ENCODE measurements at places on chromosomes 5 and 9.

DNA sequence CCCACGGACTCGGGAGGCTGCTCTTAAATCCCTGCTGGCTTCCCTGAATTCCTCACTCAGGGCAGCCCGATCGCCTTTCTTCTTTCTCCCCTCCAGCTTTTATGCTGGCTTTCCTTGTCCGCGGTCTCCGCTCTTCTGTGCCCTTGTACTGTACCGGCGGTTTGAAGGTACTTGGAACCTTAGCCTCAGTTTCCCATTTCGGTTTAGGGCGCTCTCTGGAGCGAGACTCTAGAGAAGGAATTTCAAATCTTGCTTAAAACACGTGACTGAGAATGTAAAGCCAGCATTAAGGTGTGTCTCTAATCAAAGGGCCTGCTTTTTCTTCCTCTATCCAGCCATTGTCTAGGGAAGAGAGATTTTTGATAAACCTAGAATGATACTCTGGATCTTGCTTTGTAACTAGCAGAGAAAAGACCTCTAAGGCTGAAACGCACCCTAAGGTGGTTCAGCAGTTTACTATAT lies 650 bp downstream of the GPR107 start:
- no peak for DNase-seq

DNA sequence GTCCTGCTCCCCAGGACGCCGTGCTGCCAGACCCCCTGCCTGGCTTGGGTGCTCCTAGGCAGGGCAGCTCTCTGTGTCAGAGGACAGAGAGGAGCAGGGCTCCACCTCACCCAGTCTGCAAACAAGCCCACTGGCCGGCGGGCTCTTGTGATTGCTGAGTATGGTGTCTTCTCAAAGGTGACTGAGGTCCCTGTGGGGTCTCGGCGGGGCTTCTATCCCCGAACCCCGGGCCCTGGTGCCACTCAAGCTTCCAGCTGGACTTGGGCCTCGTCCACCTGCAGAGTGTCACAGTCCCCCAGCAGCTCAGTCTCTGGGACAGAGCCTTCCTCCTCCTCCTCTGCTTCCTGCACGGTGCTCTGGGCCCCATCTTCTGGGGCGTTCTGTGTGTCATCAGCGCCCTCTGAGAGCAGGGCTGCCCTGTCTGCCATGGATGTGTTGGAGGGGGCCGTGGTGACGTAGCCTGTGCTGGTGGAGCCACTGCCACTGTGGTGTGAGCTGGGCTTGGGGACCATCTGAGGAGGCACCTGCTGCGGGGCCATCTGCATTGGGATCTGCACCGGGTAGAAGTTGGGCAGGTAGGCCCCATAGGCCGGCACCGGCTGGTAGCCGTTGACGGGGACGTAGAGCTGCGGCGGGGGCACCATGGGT lies 226.5 kb downstream of the ROR2 start:
- DNase-seq, result no peak

- DNase-seq, result no peak
These were observed 136.2 kb downstream of the DMXL1 start for GRCh38 chr5:119207105-119207504.

DNA sequence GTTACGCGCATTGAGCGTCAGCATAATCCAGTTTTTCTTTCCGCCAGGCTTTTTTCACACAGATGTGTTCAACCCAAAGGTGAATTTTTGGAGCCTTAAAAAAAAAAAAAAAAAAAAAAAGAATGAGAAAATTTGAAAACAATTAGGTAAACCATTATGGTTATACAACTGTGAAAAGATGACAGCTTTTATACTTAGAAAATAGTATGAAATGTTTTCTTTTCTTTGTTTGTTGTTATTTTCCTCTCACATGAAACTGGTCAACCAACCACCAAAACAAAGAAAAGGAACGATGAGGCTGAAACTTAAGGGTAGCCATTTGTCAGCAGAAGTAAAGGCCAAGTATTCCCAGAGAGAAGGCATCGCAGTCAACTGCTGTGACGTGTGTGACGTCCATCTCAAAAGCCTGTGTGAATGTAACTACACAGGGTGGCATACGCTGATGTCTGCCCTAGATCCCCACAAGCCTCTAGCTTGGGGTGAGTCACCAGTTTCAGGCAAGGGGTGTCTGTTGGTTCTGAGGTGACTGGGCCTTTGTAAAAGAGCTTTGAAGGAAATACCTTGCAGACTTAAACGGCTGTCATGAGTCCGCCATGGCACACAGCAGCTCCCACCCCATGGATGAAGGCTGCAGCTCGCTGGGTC lies 182.9 kb downstream of the AOPEP start:
- no peak for DNase-seq

- peak; percentile 48 for DNase-seq
These were observed 45.5 kb upstream of the IL7R start for GRCh38 chr5:35811108-35811741.

GRCh38 chr5:91212714-91213092 lies 170.4 kb downstream of the ARRDC3 start:
- DNase-seq, result no peak

DNA sequence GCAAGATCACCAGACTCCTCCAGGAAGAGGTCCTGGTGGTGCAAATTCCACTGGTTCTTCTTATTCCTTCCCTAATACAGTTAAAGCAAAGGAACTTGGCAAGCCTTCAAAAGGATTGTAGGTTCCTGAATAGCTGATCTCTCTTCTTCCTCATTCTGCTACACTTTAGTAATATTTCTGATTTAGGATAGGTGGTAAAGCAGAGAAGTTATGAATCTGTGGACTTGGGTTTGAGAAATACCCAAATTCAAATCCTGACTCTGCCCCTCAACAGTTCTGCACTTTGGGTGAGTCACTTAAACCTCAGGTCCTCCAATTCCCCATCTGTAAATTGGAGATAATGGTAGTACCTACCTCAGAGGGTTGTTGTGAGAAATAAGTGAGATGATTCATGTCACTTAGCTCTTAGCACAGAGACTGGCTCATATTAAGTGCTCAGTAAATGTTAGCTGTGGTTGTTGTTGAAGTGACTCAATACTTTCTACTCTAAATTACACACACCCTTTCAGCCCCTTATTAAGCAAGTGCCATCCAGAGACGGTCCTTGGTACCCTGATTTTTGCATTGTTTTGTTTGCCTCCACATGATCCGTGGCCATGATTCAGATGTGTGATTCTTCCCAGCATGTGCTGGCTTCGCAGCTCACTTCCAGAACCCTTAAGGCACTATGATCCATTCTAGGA lies 5.2 kb downstream of the SH3RF2 start:
- DNase-seq, result peak; percentile 49

DNA sequence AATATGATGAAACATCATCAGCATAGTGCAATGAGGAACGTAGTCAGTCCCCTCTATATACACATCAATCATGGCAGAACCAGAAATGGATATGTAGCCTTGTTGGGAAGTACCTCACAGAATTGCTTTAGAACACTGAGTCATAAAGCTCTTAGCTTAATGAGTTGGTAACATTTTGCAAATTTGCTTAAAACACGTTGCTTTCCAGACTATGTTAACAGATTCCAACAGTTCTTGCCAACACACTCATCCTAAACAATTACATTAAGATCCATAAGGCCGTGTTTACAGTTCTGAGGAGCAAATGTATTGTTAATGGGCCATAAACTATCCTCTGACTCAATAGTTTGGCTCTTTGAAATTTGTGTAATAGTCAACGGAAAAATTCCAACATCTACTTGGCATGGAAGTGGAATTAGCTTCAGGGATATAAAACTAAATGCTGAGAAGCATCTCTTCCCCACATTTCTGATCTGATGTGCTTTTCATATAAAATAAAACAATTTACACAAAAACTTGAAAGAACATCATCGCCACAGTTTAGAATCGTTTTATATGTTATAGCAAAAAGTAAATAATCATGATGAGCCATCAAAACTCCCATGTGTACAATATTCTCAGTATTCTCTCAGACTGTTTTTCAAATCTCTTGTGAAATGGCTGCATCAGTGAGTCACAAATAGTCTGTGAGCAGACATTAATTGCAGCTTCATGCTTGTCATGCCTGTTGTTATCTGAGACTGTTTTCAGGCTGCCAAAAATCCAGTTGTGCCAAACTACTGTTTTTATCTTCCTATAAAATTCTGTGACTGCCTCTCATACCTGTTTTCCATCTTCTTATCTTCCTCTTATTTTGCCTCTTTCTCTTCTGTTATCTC lies 291.9 kb downstream of the COX7C start:
- DNase-seq, result no peak

DNA sequence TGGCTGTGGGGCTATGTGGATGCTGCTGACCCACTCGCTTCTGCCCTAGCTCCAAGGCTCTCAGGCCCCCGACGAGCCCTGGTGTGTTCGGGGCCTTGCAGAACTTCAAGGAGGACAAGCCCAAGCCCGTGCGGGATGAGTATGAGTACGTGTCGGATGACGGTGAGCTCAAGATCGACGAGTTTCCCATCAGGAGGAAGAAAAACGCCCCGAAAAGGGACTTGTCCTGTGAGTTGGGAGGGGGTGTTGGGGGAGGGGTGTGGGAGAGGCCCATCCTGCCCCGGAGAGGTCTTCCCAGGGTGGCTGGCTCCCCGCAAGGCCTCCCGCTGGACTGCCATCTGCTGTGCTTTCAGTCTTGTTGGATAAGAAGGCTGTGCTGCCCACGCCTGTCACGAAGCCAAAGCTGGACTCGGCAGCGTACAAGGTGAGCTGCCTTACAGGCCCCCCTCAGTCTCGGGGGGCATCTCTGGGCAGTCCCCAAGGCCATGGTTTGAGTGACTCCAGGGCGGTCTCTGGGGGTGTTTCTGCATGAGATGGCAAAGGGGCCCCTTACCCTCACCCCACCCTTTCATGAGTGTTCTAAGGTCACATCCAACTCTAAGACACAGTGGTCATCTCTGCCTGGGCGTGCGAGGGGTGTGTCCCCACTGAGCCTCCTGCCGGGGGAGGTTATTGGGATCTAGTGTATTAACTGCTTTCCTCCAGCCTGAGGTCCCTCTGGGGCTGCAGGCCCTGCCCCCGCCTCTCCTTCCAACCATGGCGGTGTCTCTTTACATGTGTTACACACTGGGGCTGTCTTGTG lies 89.5 kb downstream of the PHF2 start:
- no peak for DNase-seq

GRCh38 chr5:143008809-143009521 lies 238.8 kb downstream of the ARHGAP26 start:
- DNase-seq, result peak; percentile 43

GRCh38 chr5:93956006-93956405 lies 214.6 kb upstream of the POU5F2 start:
- DNase-seq, result no peak

DNA sequence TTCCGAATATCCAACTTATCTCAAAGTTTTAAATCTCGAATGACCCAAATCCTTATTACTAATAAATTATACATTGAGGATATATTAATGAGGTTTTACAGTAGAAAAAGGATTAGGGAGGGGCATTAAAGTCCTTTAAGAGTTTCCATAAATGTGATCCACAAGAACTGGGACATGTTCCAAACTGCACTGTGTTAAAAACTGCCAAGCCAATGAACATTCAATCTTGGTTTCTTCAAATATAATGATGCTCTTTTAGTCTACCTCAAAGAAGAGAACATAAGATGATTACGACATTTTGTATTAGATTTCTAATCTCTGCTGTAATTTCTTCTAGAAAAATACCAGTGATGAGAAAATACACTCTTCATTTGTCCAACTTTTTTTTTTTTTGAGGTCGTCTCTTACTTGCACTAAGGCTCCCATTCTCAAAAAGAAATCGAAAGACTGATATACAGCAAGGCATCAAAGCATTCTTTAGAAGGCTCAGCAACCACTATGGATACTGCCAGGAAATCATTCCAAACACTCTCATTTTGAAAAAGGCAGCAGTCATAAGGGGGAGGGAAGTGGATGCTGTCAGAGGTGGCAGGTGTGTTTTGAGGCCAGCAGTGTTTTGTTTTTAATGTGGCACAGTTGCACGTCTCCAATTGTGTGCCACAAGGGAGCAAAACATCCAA lies 1.7 kb downstream of the PTAR1 start:
- no peak for DNase-seq

DNA sequence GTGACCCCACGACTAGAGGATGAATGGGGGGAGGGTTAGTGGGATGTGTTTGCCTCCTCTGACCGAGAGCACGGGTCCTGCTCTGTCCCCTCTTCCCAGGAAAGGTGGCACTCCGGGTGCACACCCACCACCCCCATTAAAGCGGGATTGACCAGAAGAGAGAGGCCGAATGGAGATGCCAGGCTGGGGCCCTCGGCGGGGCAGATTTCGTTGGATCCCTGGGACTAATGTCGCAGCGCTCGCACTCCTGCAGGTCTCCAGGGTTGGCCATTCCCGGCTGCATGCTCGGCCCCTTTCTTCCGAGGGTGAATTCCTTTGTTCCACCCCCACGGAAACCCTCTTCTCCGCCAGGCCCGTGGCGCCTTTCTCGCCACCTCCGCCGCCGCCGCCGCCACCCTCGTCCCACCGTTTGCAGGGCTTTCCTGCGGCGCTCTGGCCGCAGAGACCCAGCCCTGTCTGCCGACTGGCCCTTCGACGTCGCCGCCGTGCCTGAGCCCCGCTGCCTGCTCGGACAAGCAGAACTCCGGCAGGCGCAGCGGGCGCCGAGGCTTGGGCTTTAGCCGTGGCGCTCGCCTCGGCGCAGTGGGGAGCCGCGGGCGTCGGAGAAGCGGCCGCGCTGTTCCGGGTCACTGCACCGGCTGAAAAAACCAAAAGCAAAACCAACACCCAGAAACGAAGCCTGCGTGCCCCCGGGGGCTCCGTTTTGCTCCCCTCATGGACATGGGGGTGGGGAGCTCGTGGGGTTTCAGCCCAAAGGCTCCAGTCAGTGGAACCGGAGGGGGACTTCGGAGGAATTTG lies 11.8 kb downstream of the LMX1B start:
- DNase-seq, result no peak

GRCh38 chr5:717143-717542 lies 24.0 kb upstream of the TPPP start:
- DNase-seq, result no peak

GRCh38 chr9:125260561-125260960 lies 1.1 kb upstream of the GAPVD1 start:
- DNase-seq, result no peak

- DNase-seq, result no peak
These were observed 233.0 kb downstream of the CD180 start for GRCh38 chr5:66963559-66963971.

DNA sequence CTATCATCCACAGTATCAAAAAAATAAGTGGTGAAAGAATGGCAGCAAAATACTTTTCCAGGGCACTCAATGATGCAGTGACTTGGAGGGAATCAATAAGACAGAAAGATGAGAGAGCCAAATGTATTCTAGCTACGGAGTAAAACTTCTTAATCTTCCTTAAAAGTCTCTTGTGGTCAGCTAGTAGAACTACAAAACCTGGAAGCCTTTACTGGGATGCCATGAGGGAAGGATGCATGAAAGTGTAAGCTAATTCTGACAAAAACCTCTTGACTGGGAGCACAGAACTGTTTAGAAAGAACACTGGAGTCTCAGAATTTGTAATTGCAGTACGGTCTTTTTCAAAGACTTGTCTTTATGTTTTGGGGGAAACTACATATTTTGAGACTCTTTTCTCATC lies 432.8 kb upstream of the PTPRD start:
- no peak for DNase-seq

Measured in hematopoietic multipotent progenitor cell treated with erythropoietin and hydrocortisone succinate and interleukin-3 and kit ligand, for 4 days (in vitro differentiated cells).